Activated T-helper 1 cell treated with anti-CD3 and anti-CD28 coated beads, Interleukin-12 subunit alpha, Interleukin-12 subunit beta, Interleukin-2, Interleukin-4 antibody, amounts not matched to agents 30 ng/mL and 10 ng/mL and 1 ng/mL, durations not matched to agents 14 hours and 24 hours and 36 hours (primary cell): ENCODE measurements at places on chromosomes 7 and 10.

GRCh38 chr10:86443069-86443468, 76.5 kb upstream of the GRID1 start:
- peaks cover 57% of the 10 kb centered on the region for H3K36me3 ChIP-seq
- H3K4me1 ChIP-seq: peaks cover 46% of the 10 kb centered on the region
- H3K27me3 ChIP-seq: no peaks in the 10 kb centered on the region
- no peak overlapping the region for H3K4me3 ChIP-seq
- H3K27ac ChIP-seq: no peak overlapping the region
- no peak for DNase-seq

GRCh38 chr10:108629834-108630233, 1293.5 kb downstream of the XPNPEP1 start:
- H3K27me3 ChIP-seq: no peaks in the 10 kb centered on the region
- no peak overlapping the region for H3K27ac ChIP-seq
- H3K4me3 ChIP-seq: no peak overlapping the region
- no peaks in the 10 kb centered on the region for H3K36me3 ChIP-seq
- H3K4me1 ChIP-seq: no peaks in the 10 kb centered on the region
- no peak for DNase-seq

DNA sequence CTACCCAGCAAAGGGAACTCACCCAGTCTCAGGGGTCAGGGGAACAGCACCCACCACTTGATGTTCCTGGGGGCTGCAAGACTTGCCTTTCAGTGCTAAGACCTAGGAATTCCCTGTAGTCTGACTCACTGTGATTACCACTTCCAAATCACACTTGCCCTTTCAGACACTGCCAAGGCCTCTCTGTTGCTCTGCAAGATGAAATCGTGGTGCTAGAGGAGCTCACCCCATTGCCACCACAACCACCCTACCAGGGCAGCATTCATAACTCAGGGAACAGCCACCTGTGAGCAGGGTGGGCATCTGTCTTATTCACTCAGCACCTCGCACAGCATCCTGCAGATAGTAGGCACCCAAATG, 36.5 kb downstream of the XPNPEP1 start:
- peaks cover 38% of the 10 kb centered on the region for H3K4me1 ChIP-seq
- H3K36me3 ChIP-seq: peaks cover 49% of the 10 kb centered on the region
- H3K27ac ChIP-seq: no peak overlapping the region
- no peaks in the 10 kb centered on the region for H3K27me3 ChIP-seq
- DNase-seq: no peak

- peaks cover 11% of the 10 kb centered on the region for H3K27me3 ChIP-seq
- peaks cover 1% of the 10 kb centered on the region for H3K36me3 ChIP-seq
- H3K4me3 ChIP-seq: no peak overlapping the region
- no peak overlapping the region for H3K27ac ChIP-seq
- no peaks in the 10 kb centered on the region for H3K4me1 ChIP-seq
- DNase-seq: no peak
Measured at GRCh38 chr10:124362568-124362967, 56.2 kb downstream of the OAT start.

GRCh38 chr7:11208883-11209465, 235.3 kb downstream of the PHF14 start:
- H3K27ac ChIP-seq: no peak overlapping the region
- peaks cover under 1% of the 10 kb centered on the region for H3K27me3 ChIP-seq
- peaks cover 9% of the 10 kb centered on the region for H3K4me1 ChIP-seq
- H3K36me3 ChIP-seq: no peaks in the 10 kb centered on the region
